Body of pancreas (tissue), 4 donors: ENCODE measurements at places on chromosomes 11 and 22. TPM values are rescaled to one million over a fixed set of nuclear protein-coding genes. Genes with fewer than 3 reads are reported as not detected.

DNA sequence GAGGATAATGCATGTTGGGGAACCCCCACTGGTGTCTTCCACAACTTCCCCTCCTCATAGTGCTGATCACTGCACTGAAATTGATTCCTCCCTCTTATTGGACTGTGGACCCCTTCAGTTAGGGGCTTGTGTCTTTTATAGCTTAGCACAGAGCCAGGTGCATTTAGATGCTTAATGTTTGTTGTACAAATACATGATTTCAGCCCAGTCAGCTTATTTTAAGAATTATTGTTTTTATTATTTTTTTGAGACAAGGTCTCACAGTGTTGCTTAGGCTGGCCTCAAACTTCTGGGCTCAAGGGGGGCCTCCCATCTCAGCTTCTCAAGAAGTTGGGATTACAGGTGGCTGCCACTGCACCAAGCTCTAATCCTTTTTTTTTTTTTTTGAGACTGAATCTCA is 8.2 kb downstream of the THY1 start:
- no peak for DNase-seq

- no peak for DNase-seq
Observed at GRCh38 chr11:132631989-132632388, 900.3 kb downstream of the OPCML start.

The RASGRP2 gene
- total RNA-seq: 4.6 TPM

The OR5J2 gene
- not detected for total RNA-seq

GRCh38 chr11:17458268-17458667 is 18.4 kb downstream of the ABCC8 start:
- DNase-seq: no peak

- no peak for DNase-seq
Observed at GRCh38 chr11:36237391-36237790, 51.8 kb downstream of the COMMD9 start.

DNA sequence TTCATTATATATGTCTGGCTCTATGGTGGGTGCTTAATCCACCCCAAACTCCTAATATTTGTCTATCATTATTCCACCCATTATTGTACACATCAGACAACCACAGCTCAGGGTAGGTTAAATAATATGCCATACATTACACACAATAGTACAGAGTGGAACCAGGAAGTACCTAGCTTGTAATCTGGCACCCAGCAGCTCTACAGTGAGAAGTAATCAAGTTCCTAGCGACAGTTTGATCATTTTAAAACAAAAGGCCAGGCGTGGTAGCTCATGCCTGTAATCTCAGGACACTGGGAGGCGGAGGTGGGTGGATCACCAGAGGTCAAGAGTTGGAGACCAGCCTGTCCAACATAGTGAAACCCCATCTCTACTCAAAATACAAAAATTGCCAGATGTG is 141.0 kb downstream of the LARGE1 start:
- no peak for DNase-seq

GRCh38 chr22:29517215-29517908 is 36.2 kb downstream of the THOC5 start:
- peak; percentile 13 for DNase-seq

GRCh38 chr11:129658526-129658867 is 157.2 kb upstream of the TMEM45B start:
- DNase-seq: no peak

GRCh38 chr11:79461144-79461543 is 20.3 kb upstream of the TENM4 start:
- DNase-seq: peak; percentile 18

The CRYBA4 gene
- not detected for total RNA-seq

GRCh38 chr11:65586676-65587075 is 8.9 kb downstream of the KCNK7 start:
- DNase-seq: no peak

DNA sequence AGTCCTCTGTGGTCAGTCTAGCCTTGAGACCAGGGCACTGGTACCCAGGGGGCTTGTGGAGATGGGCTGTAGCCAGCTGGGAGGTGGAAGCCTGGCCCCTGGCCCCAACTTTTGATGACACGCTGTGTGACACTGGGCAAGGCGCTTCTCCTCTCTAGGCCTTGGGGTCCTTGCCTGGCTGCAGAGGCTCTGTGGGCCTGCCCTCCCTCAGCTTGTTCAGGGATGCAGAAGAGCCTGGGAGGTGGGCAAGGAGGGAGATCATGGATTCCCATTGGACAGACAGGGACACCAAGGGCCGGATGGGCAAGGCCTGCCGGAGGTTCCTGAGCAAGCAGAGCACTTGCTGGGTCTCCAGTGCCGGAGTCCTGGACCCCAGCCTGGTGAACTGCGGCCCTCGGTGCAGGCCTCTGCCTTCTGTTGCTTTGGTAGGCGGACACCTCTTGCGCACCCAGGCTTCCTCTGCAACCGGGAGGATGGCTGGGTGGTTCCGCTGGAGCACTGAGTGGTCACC is 1.3 kb upstream of the PPP2R5B start:
- no peak for DNase-seq

GRCh38 chr22:49253656-49254055 is 574.0 kb downstream of the BRD1 start:
- no peak for DNase-seq
